ENCODE measurements at places on chromosomes 4 and X. TPM values are rescaled to one million over a fixed set of nuclear protein-coding genes. Genes with fewer than 3 reads are reported as not detected.
A peak's percentile ranks its signal among the peaks of the same experiment; 100 is the strongest.

TRPC5OS gene
- total RNA-seq: not detected

MAGED4 gene
- 0.26 TPM for total RNA-seq

RBMXL3 gene
- not detected for total RNA-seq

EDNRA gene
- total RNA-seq: 3.7 TPM

TLR3 gene
- 0.38 TPM for total RNA-seq

SPANXC gene
- total RNA-seq: not detected

DCHS2 gene
- not detected for total RNA-seq

- DNase-seq: no peak
Observed at GRCh38 chr4:113147498-113148111, 98.2 kb downstream of the ANK2 start.

GRCh38 chr4:150310159-150310895 lies 232.1 kb downstream of the DCLK2 start:
- DNase-seq: no peak

DNA sequence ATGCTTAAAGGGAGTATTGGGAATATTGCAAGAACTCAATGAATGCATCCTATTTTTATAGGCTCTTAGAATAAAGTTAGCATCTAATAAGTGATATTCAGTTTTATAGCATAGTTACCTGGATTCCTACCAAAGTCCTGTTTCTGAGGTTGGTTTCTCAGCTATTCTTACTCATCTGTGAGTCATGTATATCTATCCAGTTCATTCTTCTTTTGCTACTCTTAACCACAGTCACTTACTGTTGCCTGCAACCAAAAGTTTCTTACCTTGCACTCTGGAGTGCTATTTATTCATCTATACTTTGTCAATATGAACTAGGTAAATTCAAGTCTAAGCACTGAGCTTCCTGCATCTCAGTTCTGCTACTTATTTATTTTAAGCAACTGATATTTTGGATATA lies 322.5 kb downstream of the HS3ST1 start:
- peak; percentile 82 for DNase-seq

DNA sequence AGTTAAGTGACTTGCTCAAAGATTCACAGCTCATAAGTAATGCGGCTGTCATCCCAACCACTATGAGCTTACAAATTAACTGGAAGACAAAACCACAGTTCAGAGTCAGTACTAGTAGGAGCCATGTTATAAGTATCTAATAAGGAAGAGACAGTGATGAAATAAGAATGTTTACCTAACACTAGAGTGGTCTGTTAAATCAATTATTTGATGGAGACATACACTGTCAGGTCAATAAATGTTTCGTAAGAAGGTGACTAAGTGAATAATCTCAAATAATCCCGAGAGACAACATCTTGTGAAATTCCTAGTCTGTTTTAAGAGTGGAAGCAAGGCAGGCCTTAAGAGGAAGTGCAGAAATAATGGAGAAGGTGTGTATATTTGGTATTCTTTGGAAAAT lies 25.8 kb upstream of the AMELX start:
- peak; percentile 20 for DNase-seq

GRCh38 chrX:23784470-23785331 lies 1.7 kb downstream of the SAT1 start:
- DNase-seq: peak; percentile 76

DNA sequence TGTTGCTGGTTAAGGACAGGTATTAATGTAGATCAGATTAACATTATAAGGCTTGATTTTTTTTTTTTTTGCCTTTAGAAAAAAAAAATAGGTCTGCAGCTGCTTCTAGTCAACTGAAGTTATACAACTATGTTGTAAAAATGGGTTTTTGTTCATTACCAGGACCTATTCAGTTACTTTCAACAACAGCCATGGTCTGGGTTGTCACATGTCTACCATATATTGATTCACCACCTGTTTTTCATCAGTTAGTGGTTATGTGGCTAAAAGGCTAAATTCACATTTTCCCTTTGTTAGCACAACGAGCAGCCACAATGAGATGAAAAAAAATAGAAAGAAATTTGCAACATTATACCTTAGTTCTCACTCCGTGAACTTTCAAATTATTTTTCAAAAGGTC lies 45.5 kb downstream of the GLRB start:
- DNase-seq: no peak

- peak; percentile 96 for DNase-seq
Observed at GRCh38 chr4:55947912-55948725, 626 bp upstream of the CEP135 start.

GRCh38 chr4:96352051-96352517 lies 512.2 kb downstream of the PDHA2 start:
- DNase-seq: peak; percentile 29

All from bronchial epithelial cell (primary cell).